NCI-H1417 treated with DMSO at 0.1 percent for 48 hours (cell line): ENCODE measurements at places on chromosomes 3 and 15.

DNA sequence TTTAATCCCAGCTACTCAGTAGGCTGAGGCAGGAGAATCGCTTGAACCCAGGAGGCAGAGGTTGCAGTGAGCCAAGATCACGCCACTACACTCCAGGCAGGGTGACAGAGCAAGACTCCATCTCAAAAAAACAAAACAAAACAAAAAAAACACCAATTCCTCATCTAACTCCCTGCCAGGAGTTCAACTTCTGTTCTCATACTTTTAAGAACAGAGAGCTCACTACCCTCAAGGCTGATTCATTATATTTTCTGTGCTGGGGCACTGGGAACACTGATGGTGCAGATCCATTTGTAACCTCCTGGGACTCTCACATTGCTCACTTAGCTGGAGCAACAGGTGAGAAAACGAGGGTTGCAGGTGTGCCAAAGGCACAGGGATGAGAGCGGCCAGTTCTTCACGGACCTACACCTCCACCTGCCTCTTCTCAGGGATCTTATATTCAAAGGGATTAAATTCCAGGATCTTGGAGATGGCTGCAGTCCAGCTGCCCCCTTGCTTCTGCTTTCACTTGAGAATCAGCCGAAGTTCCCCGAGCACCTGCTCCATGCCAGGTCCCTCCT, 12.3 kb upstream of the CSK start:
- DNase-seq, result no peak

GRCh38 chr3:52865994-52866393, 31.2 kb upstream of the MUSTN1 start:
- DNase-seq, result no peak

GRCh38 chr15:82928711-82929110, 23.8 kb downstream of the HOMER2 start:
- DNase-seq, result no peak

- DNase-seq, result no peak
Observed at GRCh38 chr3:40432793-40433192, 24.3 kb upstream of the RPL14 start.

- DNase-seq, result no peak
Observed at GRCh38 chr15:56286213-56286612, 42.5 kb upstream of the RFX7 start.

- no peak for DNase-seq
Observed at GRCh38 chr3:128495435-128495970, 2.5 kb upstream of the GATA2 start.

DNA sequence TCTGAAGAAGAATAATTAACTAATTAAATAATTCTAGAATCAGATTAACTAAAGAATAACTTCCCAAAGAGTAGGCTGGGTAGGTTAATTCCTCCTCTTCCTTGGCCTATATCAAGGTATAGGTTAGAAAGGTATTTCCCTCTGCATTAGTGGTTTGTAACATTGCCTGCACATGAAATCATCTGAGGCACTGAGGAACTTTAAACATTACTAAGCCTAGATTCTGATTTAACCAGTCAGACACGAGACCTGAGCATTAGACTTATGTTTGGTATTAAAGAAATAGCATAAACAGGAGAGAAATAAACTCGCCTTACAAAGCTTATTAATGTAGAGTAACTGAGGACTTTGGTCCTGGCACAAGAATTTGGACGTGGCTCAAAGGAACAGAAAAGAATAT, 84.2 kb downstream of the FGF7 start:
- DNase-seq, result no peak

GRCh38 chr15:39706206-39706605, 76.4 kb downstream of the FSIP1 start:
- no peak for DNase-seq

DNA sequence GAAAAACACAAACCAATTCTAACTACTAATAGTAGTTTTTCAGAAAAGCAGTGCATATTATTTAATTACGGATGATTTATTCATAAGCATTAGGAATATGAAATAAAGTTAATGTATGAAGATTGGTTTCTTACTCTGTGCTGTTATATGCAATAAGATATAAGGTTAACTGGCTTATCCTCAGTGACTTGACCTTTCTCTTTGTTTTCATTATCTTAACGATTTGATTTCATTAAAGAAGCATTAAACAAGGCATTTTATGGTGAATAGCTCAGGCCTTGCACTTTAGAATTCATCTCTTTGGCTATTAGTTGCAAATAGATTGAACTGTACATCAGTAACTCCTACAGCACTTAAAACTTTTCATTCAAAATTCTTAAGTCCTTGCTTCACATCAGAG, 28.9 kb downstream of the RAP2B start:
- DNase-seq, result no peak

DNA sequence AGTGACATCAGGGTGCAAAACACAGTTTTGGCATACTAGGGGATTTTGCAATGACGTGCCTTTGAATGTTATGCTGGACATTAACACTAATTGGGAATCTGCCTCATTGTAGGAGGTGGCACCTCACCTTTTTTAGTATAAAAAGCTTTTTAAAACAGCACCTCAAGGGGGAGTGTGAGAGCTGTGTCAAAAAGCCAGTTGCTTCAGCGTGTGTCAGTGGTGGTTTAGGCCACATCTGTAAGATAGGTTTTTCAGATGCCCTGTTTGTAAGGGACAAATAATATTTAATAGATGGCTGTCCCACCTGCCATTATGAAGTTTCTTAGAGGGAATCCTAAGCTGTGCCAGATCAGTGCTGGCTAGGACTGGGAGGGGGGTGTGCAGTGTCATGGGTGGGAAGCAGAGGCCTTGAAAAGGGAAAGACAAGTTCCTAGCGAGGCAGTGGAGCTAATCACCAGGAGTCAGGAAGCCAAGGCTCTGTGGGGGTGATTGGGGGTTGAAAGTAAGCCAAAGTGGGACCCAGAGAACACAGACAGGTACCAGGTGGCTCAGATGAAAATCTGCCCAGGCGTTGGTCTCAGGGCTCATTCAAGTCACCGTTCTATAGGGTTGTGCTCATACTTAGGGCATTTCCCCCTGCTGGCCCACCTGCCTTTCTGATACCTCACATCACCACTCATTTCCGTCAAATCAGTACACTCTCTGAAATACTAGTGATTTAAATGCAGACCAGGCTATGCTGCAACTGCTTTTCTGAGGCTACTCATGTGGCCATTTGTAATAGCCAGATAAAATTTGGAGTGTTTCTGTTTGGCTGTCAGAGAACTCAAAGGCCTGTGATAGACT, 120.5 kb downstream of the BBX start:
- DNase-seq, result no peak

DNA sequence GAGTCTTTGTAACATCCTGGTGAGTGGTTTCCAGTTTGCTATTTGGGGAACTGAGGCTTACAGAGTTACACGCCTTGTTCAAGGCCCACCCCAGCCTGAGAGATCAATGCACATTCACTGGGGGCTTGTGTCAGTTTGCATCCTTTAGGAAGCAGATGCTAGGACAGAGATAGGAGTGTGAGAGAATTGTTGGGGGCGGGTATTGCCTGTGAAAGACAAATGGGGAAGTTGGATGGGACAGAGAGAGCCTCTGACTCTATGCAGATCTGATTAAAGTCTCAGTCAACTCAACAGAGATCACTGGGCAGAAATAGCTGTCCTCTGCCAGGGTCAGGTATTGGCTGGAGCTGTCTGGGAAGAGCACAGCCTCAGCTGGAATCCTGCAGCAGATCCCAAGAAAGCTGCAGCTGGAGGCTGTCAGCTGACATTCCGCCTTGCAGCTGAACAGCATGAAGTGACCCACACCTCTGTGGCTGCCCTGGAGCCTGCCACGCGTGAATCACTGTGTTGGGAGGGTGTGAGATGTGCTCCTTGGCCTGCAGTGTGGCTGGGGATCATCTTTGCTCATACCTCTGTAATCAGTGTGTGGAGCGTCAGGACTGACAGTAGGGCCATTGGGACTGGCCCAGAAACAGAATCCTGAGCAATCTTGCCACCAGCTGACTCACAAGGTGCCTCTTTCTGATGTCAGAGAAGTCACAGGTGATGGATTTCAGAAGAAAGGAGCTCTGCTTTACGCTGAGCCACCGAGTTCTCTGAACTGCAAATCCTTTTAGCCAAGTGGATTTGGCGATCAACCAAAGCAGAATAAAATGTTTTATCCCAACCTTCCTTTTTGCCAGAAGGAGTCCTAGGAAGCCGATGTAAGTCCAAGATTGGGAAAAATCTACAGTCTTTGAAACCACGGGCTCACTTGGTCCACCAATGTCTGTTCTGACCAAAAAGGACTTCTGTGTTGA, 284.1 kb upstream of the LRRFIP2 start:
- no peak for DNase-seq

DNA sequence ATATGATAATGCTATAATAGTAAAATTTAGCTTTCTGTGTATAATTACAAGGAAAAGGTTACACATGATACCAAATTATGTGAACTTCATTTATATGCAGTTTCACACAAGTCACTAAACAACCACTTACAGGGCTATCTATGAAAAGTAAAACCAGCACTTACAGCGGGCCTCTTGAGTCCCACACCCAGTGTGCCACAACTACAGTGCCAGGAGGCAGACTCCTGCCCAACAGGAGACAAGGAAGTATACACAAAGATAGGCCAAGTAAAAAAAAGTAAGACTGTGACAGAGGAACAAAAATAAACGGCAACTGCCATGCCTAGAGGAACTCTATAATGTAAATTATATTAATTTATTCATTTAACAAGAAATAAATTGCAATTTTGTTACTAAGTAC, 53.4 kb upstream of the NEK10 start:
- DNase-seq, result no peak

DNA sequence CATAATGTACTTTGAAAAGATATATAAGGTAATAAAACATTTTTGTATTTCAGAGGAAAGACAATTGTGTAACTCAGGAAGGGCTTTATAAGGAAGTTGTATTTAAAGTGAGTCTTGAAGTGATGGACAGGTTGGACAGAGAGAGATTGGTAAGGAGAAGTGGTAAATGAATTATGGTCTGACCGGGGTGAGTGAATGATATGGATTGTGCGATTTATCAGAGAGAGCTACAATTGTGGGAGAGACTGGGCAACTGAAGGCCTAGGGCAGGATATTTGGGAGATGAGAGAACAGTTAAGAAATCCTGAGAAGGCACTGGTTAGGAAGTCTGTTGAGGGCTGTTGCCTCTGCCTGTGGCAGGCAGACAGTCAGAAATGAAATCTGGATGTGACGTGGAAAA, 14.8 kb downstream of the IL1RAP start:
- DNase-seq, result no peak

DNA sequence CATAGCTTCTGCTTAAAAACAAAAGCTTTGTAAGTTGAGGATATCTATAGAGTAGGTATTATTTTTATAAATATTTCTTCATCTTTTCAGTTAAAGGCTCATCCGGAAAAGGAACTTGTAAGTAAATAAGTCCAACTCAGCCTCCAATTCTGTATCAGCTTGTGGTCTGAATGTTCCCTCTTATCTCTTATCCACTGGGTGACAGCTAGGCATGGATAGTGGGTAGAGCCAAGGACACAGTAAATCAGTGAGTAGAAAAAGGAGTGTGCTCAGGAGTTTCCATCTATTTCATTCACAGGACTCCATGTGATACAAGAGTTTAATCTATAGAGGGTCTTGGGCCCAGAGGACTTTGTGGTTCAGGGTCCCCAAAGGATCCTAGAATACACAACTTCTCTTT, 50.9 kb downstream of the FRMD5 start:
- DNase-seq, result no peak

GRCh38 chr3:13577181-13578121, 28.5 kb downstream of the FBLN2 start:
- no peak for DNase-seq
